ENCODE measurements at places on chromosomes 11 and 22.

DNA sequence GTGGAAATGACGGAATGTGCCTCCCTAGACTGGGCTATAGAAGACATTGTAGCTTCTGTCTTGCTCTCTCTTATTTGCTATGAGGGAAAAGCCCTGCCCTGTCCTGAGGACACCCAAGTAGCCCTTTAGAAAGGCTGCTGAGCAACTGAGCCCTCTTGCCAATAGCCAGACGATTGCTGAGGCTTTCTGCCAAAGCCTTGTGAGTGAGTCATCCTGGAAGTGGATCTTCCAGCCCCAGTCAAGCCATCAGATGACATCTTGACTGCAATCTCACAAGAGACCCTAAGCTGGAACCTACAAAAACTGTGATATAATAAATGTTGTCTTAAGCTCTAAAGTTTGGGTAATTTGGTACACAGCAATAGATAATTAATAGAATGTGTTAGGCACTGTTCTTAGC lies 3.9 kb upstream of the TRAF6 start:
- DNase-seq: no peak

- no peak for DNase-seq
These were observed 509.9 kb upstream of the B3GAT1 start for GRCh38 chr11:134921938-134922337.

DNA sequence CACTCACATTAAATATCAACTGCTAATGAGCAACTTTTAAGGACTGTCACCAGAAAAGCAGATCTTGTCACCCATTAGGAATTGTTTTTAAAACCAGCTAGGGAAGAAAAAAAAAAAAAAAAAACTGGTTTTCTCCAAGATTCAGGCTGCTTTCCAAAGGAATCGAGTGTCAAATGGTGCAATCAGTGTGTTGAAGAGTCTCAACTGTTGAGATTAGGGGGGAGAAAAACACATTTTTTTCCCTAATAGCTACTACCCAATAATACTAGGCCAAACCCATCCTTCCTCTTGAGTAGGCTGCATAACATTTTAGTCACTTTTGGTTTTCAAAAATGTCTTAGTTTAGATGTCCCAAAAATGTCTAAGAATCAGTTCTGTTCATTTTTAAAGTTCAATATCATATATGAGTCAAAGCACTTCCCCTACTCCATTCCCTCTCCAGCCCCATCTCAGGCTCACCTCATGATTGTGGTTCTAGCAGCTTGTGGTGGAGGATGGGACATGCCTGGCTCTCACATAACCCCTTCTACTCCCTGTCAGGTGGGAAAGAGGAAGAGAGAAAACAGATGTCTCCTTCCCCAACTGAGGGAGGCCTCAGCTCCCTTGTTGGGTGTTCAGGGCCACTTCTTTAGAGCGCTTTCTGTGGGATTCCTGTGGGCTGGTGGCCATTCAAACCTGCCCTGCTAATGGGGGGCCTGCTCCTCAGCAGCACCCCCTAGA lies 193.6 kb downstream of the CWF19L2 start:
- DNase-seq: no peak

GRCh38 chr11:65485920-65486219 lies 13.0 kb upstream of the MALAT1 start:
- DNase-seq: no peak

DNA sequence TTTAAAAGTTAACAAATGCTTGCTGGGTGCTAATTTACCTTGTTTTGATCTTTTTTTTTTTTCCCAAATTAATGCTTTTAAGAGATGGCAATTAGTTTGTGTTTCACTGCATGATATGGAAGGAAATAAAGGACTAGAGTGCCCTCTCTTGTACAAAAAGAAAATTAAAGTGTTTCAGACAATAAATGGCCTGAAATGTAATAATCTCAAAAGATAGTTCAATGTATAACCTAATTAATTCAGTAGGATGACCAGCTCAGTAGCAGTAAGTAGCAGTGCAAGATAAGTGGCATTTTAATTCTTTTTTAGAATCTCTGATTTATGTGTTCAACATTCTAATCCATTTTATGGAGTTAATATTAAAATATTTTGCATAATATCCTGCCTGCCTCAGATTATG lies 39.9 kb upstream of the MYO18B start:
- no peak for DNase-seq

DNA sequence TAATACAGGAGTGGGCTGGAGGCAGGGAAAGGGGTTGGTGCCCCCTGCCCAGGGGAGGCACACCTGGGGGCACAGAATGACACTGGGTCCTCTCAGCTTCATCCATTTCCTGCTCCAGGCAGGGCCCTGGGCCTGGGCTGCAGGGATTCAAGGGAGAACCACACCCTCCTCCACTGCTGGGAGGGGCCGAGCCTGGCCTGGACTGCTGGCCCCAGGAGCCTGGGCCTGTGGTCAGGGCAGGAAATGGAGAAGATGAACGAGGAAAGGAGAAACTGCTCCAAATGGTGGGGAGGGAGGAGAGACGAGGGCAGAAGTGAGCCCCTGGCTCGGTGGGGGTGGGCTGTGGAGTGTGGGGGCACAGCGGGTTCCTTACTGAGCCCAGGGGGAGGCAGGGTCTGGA lies 38.1 kb upstream of the KCNQ1OT1 start:
- no peak for DNase-seq

DNA sequence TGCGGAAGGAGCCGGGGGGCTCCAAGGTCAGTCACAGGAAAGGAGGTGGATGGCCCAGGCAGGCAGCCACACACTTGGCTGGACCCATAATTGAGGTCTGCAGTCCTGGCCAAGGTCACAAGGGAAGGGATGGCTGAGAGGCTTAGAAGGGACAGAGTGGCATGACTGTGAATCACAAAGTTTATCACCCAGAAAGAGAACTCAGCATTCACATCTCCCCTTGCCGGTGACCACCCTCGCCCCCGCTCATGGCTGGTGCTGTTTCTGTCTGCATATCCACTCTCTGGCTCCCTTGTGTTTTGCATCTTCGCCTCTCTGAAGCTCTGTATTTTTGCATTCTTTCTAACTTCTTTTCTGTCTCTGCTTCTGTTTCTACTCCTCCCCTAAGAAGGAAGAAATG lies 117.5 kb downstream of the FEZ1 start:
- no peak for DNase-seq

DNA sequence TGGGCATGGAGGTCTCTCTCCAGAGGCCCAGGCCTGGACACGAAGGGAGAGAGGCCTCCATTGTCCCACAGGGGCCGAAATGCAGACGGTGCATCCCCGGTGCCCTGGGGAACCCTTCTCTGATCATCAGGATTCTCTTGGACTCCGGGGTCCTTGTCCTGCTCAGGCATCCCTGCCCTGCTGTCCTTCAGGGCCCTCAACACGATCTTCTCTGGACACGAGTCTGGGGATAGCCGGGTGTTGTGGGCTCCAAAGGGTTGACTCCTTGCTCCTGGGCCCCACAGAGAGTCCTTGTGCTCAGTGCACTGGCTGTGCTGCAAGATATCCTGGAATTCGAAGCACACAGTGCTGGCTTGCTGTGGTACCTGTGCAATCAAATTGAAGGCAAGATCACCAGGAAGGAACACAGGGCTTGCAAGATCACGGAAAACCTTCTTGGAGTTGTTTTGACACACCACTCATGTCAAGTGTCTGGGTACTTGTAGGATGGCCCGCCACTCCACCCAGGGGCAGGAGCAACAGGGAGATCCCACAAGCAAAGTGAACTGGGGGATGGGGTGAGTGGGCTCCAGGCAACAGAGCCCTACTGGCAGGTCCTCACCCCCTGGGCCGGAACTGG lies 61.3 kb upstream of the PRODH start:
- no peak for DNase-seq

- DNase-seq: no peak
These were observed 200.3 kb upstream of the MTNR1B start for GRCh38 chr11:92769112-92769511.

DNA sequence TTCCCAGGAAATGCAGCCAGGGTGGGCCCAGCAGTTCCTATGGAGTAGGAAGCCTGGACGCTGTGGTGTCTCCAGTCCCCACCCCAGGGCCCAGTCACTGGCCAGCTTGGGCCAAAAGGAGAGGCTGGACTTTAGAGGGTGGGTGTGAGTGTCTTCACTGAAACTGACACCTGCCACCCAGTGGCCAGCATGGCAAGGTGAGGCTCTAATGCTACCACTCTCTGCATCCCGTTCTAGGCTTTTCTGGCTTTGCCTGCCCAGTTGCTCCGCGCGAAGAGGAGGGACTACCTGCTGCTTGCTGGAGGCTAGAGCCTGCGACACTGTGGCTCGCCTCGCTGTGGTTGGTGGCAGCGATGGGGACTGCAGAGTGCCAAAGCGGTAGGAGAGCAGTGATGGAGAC lies 35.4 kb downstream of the C22orf42 start:
- DNase-seq: no peak

DNA sequence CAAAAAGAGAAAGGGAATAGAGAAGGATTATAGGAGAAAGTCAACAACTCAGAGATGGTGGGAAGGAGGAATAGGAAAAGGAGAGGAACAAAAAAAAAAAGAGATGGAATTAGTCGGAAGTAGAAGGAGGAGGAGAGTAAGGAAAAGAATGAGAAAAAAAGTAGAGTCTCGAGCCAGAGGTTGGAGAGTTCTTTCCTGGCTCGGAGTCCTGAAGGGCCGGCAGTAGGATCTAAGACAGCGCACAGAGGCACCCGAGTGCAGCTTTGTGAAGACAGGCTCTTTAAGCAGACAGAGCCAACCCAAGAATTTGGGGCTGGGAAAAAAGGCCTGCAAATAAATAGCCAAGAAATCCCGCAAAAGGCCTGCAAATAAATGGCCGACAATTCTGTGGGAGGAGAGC lies 170.4 kb upstream of the CCDC90B start:
- no peak for DNase-seq

DNA sequence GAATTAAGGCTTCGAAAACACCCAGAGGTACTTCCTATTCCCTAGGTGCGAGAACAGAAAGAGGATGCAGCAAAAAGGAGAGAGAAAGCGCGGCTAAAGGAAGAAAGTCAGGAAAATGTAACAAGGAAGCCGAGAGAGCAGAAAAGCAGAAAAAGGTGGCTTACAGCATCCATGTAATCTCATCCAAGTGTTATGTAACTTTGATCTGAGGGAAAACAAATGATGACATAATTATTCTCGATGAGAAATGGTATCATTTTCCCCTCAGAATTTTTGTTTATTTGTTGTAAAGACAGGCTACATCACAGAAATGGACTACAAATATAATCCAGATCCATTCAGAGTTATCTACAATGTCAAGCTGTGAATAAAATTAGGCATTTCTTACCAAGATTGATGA lies 69.1 kb upstream of the APOA1 start:
- no peak for DNase-seq

All from cerebellar nuclear complex (tissue), 1 donor.